Activated T-cell treated with anti-CD3 and anti-CD28 coated beads, Interleukin-2, amount 50 U/mL, for 1 hour (primary cell): ENCODE measurements at places on chromosomes 12 and 14.

- DNase-seq, result no peak
Observed at GRCh38 chr12:118884226-118884625, 97.1 kb upstream of the SRRM4 start.

GRCh38 chr12:123094349-123095077, 56.4 kb downstream of the PITPNM2 start:
- DNase-seq, result no peak

GRCh38 chr12:26825459-26826016, 7.5 kb downstream of the ITPR2 start:
- DNase-seq, result no peak

- DNase-seq, result no peak
Observed at GRCh38 chr12:122999986-123000420, 19.5 kb downstream of the ARL6IP4 start.

- no peak for DNase-seq
Observed at GRCh38 chr14:75977582-75977943, 4.2 kb downstream of the TGFB3 start.

GRCh38 chr12:90575995-90576394, 379.0 kb downstream of the CCER1 start:
- no peak for DNase-seq

DNA sequence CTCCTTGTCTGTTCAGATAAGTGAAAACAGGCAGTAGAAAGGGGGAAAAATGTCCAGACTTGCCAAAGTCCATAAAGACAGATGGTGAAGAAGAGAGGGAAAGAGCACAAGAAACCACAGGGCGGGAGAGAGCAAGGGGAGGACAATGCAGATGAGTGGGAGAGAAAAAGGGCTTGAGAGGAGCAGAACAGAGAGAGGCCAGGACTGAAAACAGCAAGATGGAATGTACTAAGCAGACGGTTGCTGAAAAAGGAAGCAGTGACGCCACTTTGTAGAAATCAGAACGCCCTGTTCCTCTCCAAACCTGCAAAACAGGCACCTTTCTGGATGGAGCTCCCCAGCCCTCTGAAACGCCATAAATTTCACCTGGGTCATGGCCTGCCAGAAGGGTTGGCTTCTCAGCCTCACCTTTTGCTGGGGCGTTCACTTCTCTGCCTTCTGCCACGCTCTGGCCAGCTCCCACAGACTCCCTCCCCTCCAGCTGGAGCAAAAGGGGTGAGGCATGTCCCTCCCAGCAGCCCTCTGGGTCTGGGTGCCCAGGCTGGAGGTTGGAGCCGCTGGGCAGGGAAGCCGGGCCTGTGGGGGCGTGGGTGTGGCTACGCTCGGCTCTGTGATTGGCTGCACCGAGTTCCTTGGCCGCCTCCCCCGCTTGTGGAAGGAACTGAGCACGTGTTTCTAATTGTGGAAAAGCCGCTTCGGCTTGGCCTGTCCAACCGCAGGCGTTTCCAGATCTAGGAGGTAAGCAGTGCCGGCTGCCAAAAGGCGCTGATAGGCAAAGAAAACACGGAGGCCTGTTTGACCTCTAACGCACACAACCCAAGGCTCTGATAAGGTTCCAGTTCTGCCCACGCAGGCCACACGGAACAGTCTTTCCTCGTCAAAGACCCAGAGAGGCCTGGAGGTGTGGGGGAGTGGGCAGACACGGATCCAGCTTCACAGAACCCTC, 29.3 kb downstream of the SLC7A8 start:
- peak; percentile 22 for DNase-seq

GRCh38 chr12:68788554-68789143, 19.3 kb upstream of the MDM2 start:
- no peak for DNase-seq

GRCh38 chr12:90854136-90854689, 100.8 kb downstream of the CCER1 start:
- no peak for DNase-seq

DNA sequence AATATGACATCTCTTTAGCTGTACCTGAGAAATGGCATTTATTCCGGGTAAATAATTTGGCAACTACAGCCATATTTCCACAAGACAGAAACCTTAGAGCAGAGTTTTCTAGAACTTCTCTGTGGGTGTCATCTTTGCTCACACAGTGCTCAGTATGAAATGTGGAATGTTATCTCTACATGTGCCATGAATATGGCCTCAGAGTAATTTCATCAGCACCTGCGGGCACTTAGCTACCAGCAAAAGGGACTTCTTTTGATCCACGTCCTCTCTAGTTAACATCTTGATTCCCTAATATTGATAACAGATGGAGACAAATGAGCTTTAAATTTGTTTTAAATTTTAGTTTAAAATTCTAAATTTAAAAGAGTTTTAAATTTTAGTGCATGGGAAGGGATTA, 2.9 kb upstream of the ATG14 start:
- no peak for DNase-seq

- no peak for DNase-seq
Observed at GRCh38 chr12:103851127-103851526, 10.1 kb upstream of the NT5DC3 start.

GRCh38 chr12:6833189-6833890, 5.1 kb downstream of the P3H3 start:
- DNase-seq, result no peak

- DNase-seq, result no peak
Observed at GRCh38 chr14:96400495-96400894, 8.6 kb downstream of the AK7 start.

DNA sequence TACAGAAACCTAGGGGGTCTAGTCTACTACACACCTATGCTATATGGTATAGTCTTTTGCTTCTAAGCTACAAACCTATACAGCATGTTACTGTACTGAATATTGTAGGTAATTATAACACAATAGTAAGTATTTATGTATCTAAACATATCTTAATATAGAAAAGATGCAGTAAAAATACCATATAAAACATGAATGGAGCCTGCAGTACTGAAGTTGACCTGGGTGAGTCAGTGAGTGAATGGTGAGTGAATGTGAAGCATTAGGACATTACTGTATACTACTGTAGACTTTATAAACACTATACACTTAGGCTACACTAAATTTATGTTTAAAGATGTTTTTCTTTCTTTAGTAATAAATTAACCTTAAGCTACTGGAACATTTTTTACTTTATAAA, 13.1 kb upstream of the ABCD2 start:
- no peak for DNase-seq

- DNase-seq, result no peak
Observed at GRCh38 chr14:87615047-87615446, 377.9 kb downstream of the GALC start.

DNA sequence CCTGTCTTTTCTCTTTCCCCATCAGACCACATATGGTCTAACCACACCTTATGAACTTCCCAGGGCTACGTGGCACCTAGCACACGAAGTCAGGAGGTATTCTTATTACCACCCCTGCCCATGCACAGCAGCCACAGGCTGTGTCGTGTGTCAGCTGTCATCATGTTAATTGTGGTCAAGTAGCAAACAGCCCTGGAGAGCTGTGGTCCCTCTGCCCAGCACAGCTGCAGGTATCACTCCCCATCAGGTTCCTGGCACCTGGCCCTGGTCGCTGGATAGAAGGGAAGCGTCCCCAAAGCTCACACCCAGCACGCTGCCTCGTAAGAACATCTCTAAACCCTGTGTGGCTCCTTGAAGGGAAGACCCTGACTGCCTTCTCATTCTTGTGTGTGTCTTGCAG, 45.4 kb downstream of the CLMN start:
- no peak for DNase-seq

GRCh38 chr14:29798811-29799210, 128.8 kb downstream of the PRKD1 start:
- no peak for DNase-seq
